ENCODE measurements at places on chromosomes 7 and 10. TPM values are rescaled to one million over a fixed set of nuclear protein-coding genes. Genes with fewer than 3 reads are reported as not detected.

MMD2 gene
- not detected for total RNA-seq

OR6V1 gene
- total RNA-seq: not detected

ZNF365 gene
- total RNA-seq: 5.2 TPM

CFTR gene
- total RNA-seq: 0.60 TPM

PDCD11 gene
- 23.5 TPM for total RNA-seq

TMEM139 gene
- total RNA-seq: 0.44 TPM

UCN3 gene
- total RNA-seq: not detected

OR2A12 gene
- total RNA-seq: not detected

PTER gene
- 9.7 TPM for total RNA-seq

MUC12 gene
- 0.16 TPM for total RNA-seq

FXYD4 gene
- total RNA-seq: not detected

- no peak for ATAC-seq
These were observed 51.8 kb downstream of the CUX1 start for GRCh38 chr7:101869026-101869900.

GRCh38 chr7:42661312-42661711 is 250.6 kb downstream of the C7orf25 start:
- peak; percentile 88 for ATAC-seq

DNA sequence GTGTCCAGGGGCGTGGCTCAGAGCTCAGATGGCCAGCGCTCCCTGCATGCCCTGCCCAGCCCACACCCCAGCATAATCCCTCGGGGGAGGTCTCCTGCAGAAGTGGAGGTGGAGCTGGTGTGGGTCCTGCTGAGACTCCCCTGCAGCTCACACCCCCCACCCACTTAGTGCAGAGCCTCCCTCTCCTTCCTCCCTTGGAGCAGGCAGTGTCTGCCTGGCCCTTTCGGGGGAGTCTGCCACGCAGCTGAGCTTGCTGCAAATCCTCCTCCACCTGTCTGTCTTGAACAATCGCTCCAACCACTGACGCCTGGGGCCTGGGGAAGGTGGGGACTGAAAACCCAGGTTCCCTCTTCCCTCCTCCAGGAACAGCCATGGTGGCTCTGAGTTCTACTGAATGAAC is 219.7 kb upstream of the PPP2R2D start:
- no peak for ATAC-seq

GRCh38 chr7:28151965-28152364 is 28.6 kb downstream of the JAZF1 start:
- no peak for ATAC-seq

- no peak for ATAC-seq
These were observed 193.9 kb downstream of the NXPH1 start for GRCh38 chr7:8627325-8627724.

- ATAC-seq: no peak
These were observed 1012.5 kb downstream of the NRG3 start for GRCh38 chr10:82887488-82887887.

GRCh38 chr7:7122701-7123281 is 59.6 kb upstream of the C1GALT1 start:
- peak; percentile 75 for ATAC-seq

- peak; percentile 72 for ATAC-seq
These were observed 136.6 kb downstream of the PTPN20 start for GRCh38 chr10:47047577-47048525.

- ATAC-seq: peak; percentile 42
These were observed 894 bp downstream of the ATXN7L1 start for GRCh38 chr7:105875505-105875904.

DNA sequence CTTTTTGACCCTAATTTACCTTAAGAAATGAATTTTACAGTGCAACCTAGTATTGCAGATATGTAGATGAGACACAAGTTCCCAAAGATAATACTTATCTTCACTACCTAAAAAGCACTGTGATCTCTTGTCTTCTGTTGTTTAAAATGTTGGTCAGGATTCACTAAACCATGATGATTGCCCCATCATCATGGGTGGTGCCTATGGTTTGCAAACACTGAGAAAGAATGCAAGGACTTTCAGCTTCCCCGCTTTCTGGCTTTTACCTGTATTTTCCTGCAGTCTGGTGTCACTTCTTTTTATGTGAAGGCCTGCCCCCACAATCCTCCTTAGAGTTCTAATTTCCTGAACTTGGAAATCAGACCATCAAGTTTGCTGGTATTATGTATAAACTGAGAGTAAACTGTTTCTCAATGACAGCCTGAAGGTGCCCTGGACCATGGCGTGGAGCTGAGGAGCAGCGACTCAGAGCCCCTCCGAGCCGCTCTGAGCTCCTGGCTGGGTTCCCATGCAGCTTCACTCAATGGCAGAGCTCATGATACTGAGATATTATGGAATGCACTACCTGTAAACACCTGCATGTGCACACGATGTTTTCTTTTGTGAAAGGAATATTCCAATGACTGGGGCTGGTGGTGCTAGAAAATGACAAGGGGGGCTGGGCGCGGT is 118.4 kb upstream of the EFCAB10 start:
- no peak for ATAC-seq

DNA sequence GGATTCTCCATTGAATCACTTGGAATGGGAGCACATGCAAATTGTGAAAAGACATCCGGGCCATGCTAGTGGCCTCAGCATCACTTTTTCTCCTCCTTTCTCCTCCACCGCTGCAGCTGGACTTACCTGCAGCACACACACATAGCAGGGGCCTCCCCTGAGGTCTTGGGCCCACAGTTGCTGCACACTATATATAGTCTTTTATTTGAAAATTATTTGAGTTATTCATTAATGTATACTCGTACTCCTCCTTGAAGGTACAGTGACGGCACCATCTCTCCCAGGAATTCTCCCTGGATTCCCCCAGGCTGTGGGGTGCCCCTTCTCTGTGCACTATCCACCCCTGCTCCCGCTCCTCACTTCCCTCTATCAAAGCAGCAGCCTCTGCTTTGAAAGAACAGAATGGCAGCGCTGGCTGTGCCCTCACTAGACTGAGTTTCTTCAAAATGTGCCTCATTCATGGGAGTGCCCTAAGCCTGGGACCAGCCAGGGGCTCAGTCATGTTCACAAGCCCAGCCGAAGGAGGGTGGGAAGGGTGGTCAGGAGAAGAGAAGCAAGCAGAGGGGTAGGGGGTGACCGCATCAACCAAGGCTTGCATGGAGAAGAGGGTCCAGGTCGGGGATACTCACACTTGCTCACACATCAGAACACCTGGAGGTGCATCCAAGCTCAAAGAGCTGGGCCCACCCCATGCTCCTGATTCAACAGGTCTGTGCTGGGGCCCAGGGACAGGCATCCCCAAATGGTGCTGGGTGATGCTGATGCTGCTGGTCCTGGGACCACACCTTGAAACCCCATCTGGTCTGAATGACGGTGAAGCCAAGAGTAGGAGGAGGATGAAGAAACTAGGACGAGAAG is 156.2 kb upstream of the ZMIZ1 start:
- no peak for ATAC-seq

DNA sequence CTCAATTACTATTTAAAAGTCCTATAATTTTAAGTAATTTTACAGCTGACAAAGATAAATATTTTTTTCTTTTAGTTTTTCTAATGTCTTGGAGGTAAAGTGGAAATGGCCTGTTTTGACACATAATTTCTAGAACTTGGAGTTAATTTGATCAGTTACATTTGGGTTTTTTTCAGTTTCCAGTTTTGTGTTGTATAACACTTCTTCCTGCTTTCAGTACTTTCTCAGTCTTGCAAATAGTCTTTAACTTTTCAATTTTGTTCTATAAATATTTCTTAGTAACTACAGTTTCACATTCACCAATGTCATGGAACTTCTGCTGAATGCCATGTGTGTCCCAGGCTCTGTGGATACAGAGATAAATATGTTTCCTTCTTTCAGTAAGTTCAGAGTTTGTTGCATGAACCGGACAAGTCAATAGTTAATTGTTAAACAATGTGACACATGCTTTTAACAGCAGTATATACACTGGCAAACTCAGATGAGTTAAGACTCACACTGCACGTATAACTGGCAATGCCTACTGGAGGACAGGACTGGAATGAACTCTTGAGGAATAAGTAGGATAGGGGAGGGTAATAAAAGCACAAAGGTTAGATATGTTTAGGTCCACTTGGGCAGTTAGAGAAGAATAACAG is 4.6 kb downstream of the SHOC2 start:
- no peak for ATAC-seq

DNA sequence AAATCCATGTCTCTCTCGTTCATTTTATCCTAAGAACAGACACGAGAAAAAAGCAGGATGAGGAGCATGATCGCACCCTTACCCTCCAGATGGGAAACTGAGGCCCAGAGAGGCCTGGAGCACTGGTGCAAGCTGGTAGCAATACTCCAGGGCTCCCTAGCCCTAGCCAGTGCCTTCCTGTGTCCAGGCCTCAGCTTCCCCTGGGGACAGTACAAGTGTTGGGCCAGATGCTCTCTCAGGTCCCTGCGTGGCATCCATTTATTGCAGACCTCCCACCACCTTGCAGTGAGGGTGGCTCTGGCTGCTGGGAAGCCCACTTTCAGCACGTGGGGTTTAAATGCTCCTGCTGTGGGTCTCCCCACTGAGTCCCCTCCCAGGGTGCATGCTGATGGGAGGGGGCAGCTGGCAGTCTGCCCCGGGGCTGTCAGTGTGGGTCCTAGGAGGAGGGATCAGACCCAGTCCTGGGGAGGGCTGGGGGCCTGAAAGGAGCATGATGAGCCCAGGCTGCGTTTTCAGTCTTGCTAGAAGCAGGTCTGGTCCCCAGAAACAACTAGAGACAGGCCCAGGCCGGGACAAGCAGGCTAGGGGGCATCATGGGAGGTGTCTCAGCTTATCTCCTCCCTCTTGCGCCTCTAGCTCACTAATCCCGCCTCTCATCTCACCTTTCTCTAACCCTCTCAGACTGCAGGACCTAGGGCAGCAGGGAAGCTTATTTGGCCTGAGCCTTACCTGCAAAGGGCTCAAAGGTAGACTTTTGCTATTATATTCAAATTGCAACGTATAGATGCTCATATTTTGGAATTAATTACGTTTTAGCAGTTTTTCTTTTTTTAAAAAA is 662 bp upstream of the PPIF start:
- no peak for ATAC-seq

GRCh38 chr10:14781763-14782162 is 7.1 kb upstream of the FAM107B start:
- no peak for ATAC-seq

DNA sequence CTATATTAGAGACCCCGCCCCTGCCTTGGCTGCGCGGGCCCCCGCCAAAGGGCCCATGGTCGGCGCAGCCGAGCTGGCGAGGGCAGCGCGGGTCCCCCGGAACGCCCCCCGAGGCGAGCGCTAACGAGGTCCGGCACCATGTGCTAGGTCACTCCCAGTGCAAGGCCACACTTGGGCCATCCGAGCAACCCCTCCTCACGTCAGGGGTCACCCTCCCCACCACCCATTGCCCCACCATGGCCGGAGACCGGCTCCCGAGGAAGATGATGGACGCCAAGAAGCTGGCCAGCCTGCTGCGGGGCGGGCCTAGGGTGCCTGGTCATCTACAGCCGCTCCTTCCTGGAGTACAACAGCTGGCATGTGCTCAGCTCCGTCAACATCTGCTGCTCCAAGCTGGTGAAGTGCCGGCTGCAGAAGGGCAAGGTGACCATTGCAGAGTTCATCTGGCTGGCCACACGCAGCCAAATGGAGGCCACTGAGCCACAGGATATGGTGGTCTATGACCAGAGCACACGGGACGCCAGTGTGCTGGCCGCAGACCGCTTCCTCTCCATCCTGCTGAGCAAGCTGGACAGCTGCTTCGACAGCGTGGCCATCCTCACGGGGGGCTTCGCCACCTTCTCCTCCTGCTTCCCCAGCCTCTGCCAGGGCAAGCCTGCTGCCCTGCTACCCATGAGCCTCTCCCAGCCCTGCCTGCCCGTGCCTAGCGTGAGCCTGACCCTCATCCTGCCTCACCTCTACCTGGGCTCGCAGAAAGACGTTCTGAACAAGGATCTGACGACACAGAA is 12.4 kb upstream of the SEC24C start:
- peak; percentile 7 for ATAC-seq

- ATAC-seq: no peak
These were observed 346.2 kb upstream of the LRGUK start for GRCh38 chr7:133780912-133781311.

DNA sequence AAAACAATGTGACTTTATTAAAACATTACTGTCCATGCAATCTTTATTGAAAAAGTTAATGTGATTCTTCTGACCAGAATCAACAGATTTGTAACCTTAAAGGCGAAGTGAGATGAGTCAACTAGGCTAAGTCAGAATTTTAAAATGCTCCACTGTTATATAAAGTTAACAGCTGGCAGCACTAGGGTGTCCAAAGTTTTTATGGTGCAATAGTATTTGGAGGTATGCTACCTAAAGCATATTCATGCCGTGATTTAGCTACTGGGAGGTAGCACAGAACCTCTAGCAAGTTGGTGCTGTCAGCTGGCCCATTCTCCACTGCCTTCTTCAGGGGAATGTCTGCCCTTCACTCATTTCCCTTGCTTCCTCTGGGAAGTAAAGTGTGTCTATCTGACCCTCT is 126.7 kb downstream of the RAPGEF5 start:
- no peak for ATAC-seq

GRCh38 chr10:12417331-12417730 is 68.0 kb downstream of the CAMK1D start:
- ATAC-seq: no peak

- ATAC-seq: no peak
These were observed 31.6 kb downstream of the CCDC3 start for GRCh38 chr10:12969951-12970350.

DNA sequence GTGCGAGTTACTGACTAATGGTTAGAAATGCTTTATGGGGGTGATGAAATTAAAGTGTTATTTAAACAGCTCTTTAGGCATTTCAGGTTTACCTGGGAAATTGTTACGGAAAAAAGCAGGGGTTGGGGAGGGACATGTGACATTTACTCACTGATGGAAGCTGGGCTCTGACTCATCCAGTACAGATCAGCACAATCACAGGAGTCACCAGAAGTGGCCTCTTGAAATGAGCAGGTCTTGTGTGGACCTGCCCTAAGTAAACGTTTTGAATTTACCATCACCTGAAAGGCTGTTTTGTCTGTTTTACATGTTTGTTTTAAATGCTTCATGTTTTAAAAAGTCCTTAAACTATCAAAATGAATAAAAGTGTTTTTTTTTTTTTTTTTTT is 2.3 kb downstream of the GLRX3 start:
- peak; percentile 93 for ATAC-seq

Measured in esophagus mucosa (tissue), 1 donor.